Camera-type eye (tissue), 1 donor: ENCODE measurements at places on chromosomes 5 and 9. TPM values are rescaled to one million over a fixed set of nuclear protein-coding genes. Genes with fewer than 3 reads are reported as not detected.

SMIM23 gene
- total RNA-seq, result not detected

TOR4A gene
- 3.7 TPM for total RNA-seq

OR1J2 gene
- total RNA-seq, result not detected

ZNF484 gene
- 54.8 TPM for total RNA-seq

EDIL3 gene
- total RNA-seq, result 75.6 TPM

TRIM36 gene
- 32.7 TPM for total RNA-seq

CCNJL gene
- 10.8 TPM for total RNA-seq

FCHO2 gene
- 47.1 TPM for total RNA-seq

SLC36A2 gene
- total RNA-seq, result not detected

SPINK13 gene
- not detected for total RNA-seq

EGFL7 gene
- total RNA-seq, result 36.1 TPM

LEAP2 gene
- total RNA-seq, result 1.1 TPM

SLC6A7 gene
- total RNA-seq, result 0.11 TPM

FOXD4L6 gene
- total RNA-seq, result not detected

INSL6 gene
- not detected for total RNA-seq

PCDHB14 gene
- total RNA-seq, result 13.5 TPM

RFESD gene
- total RNA-seq, result 4.8 TPM

NR2F1-AS1 gene
- 32.1 TPM for total RNA-seq

C9 gene
- total RNA-seq, result not detected

PCDHB11 gene
- 9.5 TPM for total RNA-seq

UBE2B gene
- 92.0 TPM for total RNA-seq

RUSC2 gene
- 40.5 TPM for total RNA-seq

GZMA gene
- total RNA-seq, result 1.2 TPM

ARID3C gene
- not detected for total RNA-seq

SMIM33 gene
- total RNA-seq, result not detected

CACNA1B gene
- 8.6 TPM for total RNA-seq

LECT2 gene
- total RNA-seq, result not detected

IL31RA gene
- total RNA-seq, result 1.0 TPM

OR1L1 gene
- total RNA-seq, result not detected

RABL6 gene
- 38.6 TPM for total RNA-seq

MCC gene
- 127 TPM for total RNA-seq

NAIP gene
- total RNA-seq, result 32.2 TPM

LCN15 gene
- total RNA-seq, result not detected

BTNL3 gene
- total RNA-seq, result not detected

UBE2QL1 gene
- 6.5 TPM for total RNA-seq

HSPA4 gene
- 148 TPM for total RNA-seq

DMGDH gene
- total RNA-seq, result 3.5 TPM

ECPAS gene
- 83.8 TPM for total RNA-seq

TSSK1B gene
- total RNA-seq, result 0.38 TPM

RBM18 gene
- 20.3 TPM for total RNA-seq

NR2F1 gene
- 82.4 TPM for total RNA-seq

PAIP1 gene
- total RNA-seq, result 131 TPM

OR4F3 gene
- not detected for total RNA-seq

FAM81B gene
- not detected for total RNA-seq

CSF1R gene
- 22.4 TPM for total RNA-seq

PKD2L2 gene
- total RNA-seq, result not detected

SV2C gene
- 3.1 TPM for total RNA-seq

TMEM250 gene
- 23.4 TPM for total RNA-seq

C1QTNF2 gene
- 16.9 TPM for total RNA-seq

SHC3 gene
- 4.4 TPM for total RNA-seq

LPAR1 gene
- 50.1 TPM for total RNA-seq

GKAP1 gene
- 34.0 TPM for total RNA-seq

ACSL6 gene
- 73.4 TPM for total RNA-seq

CNOT8 gene
- total RNA-seq, result 99.5 TPM

GRXCR2 gene
- not detected for total RNA-seq

BHMT gene
- 9.3 TPM for total RNA-seq

CCL27 gene
- total RNA-seq, result not detected

ASS1 gene
- total RNA-seq, result 52.0 TPM

MORN5 gene
- total RNA-seq, result 1.4 TPM
